ENCODE measurements at places on chromosomes 1 and 21. TPM values are rescaled to one million over a fixed set of nuclear protein-coding genes. Genes with fewer than 3 reads are reported as not detected.

PLPPR4 gene
- polyA plus RNA-seq, result 25.4 TPM

SLAMF7 gene
- polyA plus RNA-seq, result 1.5 TPM

S100A9 gene
- 471 TPM for polyA plus RNA-seq

SPRR3 gene
- 0.65 TPM for polyA plus RNA-seq

TMOD4 gene
- 0.76 TPM for polyA plus RNA-seq

LRRIQ3 gene
- 0.23 TPM for polyA plus RNA-seq

KCNE1 gene
- 0.48 TPM for polyA plus RNA-seq

LIPI gene
- not detected for polyA plus RNA-seq

XCL1 gene
- 0.30 TPM for polyA plus RNA-seq

PFKFB2 gene
- 3.4 TPM for polyA plus RNA-seq

FLG2 gene
- polyA plus RNA-seq, result not detected

LRRC71 gene
- polyA plus RNA-seq, result not detected

MROH7 gene
- 3.0 TPM for polyA plus RNA-seq
